ENCODE measurements at places on chromosomes 16 and 17.

DNA sequence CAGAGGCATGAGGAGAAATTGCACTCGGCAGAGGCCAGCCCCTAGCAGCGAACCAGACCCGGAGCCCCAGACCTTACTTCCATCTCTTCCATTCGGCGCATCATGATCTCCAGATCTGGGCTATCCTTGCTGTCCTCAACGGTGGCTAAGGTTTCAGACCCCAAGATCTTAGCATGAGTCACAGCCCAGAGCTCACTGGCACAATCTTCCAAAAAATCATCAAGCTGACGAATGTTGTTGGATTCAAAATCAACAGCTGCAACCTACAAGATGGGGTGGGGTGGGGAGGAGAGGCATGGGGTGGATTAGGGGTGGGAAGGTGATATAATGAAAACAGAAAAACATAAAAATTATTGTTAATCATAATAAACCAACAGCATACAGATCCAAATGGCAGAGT, 39.7 kb upstream of the PITPNM3 start:
- no peak for DNase-seq

GRCh38 chr16:86227801-86228200, 282.5 kb upstream of the FOXF1 start:
- no peak for DNase-seq

DNA sequence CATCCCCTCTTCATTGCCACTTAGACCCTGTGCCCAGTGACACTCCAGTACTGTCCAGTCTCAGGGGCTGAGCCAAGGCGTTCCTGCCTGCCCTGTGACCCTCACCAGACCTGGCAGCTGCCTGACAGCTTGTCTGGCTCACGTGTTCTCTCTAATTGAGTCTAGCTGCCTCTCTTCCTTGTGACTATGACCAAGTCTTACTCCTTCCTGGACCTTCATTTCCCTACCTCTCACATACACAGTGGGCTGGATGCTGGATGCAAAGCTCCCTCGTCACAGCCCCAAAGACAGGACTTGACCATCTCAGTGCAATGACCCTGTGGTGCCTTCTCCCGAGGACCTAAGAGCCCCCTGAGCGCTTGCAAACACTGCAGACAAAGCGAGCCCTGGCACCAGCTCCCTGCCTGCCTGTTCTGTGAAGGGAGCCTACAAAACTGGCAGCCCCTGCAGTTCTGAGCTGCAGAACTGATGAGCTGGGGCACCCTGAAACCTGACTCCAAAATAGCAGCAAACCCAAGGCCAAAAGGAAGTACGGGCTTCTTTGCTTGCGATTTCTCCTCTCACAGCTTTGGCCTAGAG, 1.7 kb downstream of the DEXI start:
- DNase-seq: peak; percentile 22

GRCh38 chr16:49058382-49058781, 223.3 kb downstream of the CBLN1 start:
- no peak for DNase-seq

- peak; percentile 76 for DNase-seq
Measured at GRCh38 chr17:39235555-39236449, 10.1 kb upstream of the STAC2 start.
